Stimulated activated memory B cell treated with anti-CD40 and anti-IgM and Interleukin-4, amounts not matched to agents 10 μg/mL and 1 μg/mL and 100 μg/mL, for 72 hours (primary cell): ENCODE measurements at places on chromosomes 6 and 20.

DNA sequence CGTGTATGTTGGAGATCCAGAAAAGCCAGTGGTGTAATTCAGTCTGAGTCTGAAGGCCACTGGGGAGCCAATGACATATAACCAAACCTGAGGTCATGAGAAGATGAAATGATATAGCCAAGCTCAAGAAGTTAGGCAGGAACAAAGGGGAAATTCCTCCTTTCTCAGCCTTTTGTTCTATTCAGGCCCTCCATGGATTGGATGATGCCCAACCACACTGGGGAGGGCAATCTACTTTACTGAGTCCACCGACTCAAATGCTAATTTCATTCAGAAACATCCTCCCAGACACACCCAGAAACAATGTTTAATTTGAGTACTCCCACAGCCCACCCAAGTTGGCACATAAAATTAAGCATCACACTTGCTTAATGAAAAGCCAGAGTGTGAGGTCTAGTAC lies 183.6 kb downstream of the GJA1 start:
- no peak for ATAC-seq

DNA sequence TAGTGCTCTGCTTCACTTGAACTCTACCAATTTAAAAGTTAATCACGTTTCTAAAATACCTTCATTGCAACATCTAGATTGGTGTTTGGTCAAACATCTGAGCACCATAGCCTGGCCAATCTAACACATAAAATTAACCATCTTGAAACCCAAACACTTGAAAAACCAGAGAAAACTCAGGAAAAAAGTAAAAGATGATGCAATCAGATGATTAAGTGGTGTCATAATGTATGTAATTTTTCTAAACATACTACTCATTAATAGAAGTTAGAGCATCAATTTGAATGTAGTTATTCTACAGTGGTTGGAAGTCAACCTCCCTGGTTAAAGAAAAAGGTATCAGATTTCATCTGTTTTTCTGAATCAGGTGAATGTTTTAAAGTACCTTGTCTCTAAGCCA lies 228.6 kb upstream of the ID4 start:
- ATAC-seq: no peak

DNA sequence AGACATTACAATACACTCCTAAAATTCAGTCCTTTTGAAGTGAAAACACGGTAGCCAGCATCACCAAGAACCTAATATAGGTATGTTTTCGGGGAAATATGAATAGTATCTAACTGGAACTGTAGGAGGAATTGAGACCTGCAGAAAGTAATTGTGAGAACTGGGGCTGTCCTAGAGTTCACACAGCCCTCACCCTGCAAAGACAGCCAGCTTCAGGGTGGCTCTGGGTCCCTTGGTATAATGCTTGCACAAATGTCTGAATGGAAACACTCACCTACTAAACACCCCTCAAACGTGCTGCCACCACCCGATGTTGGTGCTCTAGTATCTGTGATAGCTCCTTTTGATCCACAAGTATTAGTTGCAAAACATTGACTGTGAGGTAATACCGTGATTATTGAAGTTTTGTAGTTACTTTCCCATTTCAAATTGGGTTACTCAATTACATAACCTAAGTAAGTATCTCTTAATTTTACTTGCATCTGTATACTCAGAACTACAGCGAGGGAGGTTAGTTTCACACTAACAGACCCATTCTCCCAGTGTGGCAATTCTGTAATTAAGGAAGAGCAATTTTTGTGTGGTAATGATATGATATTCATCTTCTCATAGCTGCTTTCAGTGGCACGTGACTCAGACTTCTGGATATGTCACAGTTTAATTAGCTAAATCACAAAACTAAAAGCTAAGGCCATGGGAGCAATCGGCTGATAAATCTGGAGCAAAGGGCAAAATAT lies 129.5 kb downstream of the INSM1 start:
- ATAC-seq: peak; percentile 64

DNA sequence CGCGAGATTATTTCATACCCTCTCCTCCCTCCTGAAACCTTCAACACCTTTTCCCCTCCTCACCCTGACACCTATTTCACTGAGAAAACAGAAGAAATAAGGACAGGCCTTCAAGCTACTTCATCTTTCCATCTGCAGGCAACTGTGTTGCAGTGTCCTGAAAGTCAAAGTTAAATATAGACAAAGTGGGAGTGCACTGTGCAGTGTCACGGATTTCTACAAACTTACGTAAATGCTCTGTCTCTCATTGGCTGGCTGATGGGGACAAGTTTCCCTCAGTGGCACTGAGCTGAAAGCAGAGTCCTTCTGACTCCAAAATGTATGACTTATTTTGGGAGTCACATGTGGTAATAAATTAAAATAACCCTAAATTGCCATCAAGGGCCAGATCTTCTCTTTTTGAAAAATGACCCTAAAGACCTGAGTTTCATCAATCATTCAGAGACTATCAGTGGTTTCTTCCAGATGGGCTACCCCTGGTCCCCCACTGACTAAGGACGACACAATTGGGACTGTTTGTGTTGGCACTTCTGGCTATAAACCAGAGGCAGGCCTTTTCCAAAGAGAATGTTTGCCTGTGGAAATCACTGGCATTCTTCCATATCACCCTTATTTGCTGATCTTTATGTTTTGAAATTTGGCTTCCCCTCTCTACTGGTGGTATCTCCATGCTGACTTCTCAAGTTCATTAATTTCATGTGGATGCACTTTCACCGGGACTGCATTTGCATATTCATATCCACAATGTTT lies 21.6 kb downstream of the ALDH8A1 start:
- no peak for ATAC-seq

GRCh38 chr20:15144916-15145315 lies 807.5 kb upstream of the FLRT3 start:
- ATAC-seq: no peak

DNA sequence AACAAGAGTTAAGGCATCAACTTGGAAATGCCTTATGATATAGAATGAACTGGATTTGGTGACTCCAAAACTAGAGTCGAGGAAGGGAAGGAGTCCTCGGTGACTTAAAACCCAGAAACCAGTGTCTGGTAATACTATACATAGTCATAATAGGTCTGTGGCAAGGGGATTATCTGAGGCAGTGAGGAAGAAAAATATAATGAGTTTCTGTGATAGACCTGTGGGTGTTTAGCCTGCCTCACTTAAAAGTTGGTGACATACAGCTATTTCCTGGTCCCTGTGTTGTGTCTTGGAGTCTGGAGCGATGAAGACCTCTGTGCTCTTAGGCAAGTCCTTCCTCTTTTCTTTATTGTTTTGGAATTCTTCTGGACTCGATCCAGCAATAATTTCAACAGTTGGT lies 5.1 kb upstream of the MYO6 start:
- no peak for ATAC-seq

GRCh38 chr6:90187437-90188121 lies 109.1 kb downstream of the BACH2 start:
- ATAC-seq: peak; percentile 62

- no peak for ATAC-seq
These were observed 26.7 kb downstream of the PKIG start for GRCh38 chr20:44609006-44609515.

DNA sequence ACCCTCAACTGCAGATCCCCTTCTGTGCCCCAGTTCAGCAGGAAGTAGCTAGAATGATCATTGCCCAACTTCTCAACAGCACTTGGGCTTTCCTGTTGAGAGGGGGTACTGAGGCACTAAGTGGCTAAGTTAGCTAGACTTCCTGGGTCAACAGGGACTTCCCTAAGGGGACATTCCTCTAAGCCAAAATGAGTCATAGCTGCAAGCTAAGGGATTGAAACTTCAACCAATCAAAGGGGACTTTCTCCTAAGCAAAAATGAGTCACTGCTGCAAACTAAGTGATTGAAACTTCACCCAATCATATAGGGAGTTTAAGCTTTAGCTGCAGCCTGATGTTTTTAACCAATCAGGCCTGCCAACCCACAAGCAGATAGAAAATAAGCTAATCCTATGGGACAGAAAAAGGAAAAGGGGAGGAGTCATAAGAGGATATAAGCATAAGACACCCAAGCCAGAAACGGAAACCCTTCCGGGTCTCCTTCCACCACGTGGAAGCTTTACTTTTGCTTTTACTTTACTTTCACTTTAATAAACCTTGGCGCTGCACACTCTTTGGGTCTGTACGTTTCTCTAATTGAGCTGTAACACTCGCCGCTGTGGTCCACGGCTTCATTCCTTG lies 659.0 kb upstream of the HS3ST5 start:
- ATAC-seq: peak; percentile 34

GRCh38 chr20:34180460-34181120 lies 60.6 kb upstream of the ASIP start:
- no peak for ATAC-seq

- no peak for ATAC-seq
These were observed 200.7 kb upstream of the SPTLC3 start for GRCh38 chr20:12808006-12808567.

GRCh38 chr20:42483730-42484303 lies 705.9 kb downstream of the PTPRT start:
- ATAC-seq: no peak

- no peak for ATAC-seq
These were observed 97.6 kb downstream of the ELOVL5 start for GRCh38 chr6:53251033-53251672.

- no peak for ATAC-seq
These were observed 47.8 kb upstream of the NRSN1 start for GRCh38 chr6:24078200-24078599.

DNA sequence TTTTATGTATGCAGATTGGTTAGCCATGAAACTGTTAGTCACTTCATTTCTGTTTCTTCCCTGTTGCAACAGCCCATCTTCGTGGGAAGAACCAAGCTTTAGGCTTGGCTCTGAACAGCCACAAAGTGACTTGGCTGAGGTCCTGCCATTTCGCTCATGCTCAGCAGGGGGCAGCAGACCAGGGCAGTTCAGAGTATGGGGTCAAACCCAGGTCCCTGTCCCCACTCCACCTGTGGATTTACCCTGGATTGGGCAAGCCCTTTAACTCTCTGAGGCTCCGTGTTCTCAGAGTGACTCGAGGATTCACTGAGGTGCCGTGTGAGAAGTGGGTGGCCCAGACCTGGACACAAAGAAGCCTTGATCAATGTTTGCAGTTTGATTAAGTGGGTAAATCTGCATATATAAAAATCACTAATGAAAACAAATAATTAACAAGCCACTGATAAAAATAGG lies 19.8 kb upstream of the MAP1LC3A start:
- ATAC-seq: no peak

DNA sequence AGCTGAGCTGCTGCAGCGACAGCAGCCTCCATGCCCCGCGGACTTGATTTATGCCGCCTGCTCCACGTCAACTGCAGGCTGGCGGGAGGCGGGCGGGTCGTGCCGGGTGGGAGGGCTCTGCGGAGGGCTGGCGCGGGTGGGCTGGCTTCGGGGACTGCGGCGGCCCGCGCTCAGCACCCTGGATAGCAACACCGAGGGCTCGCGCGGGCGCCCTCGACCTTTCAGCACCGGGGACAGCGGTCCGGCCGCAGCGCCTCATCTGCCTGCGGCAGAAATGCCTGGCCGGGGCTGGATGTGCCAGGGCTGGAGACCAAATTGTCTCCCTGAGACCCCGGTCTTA lies 792 bp downstream of the SNAP25 start:
- no peak for ATAC-seq

GRCh38 chr6:24874776-24875533 lies 60.8 kb downstream of the RIPOR2 start:
- ATAC-seq: no peak

GRCh38 chr6:21494505-21494904 lies 99.0 kb upstream of the SOX4 start:
- ATAC-seq: no peak

DNA sequence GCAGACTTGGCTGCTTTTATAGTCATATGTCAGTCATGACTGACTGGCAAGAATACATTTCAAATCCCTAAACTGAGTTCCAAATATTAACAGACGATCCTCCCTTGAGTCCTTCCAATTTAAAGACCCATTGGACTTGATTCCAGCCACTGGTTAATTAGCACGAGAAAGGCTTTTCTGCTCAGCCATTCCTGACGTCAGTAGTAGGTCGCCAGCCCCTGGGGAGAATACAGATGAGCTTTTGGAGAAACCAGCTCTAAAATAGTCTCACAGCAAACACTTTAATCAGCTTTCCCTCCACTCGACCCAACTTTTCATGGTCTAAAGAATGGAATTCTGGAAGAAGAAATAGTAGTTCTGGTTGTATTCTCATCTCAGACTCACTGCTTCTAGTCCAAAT lies 91.6 kb downstream of the SLC22A3 start:
- ATAC-seq: no peak

- no peak for ATAC-seq
These were observed 103.4 kb downstream of the RTN4IP1 start for GRCh38 chr6:106525882-106526275.

DNA sequence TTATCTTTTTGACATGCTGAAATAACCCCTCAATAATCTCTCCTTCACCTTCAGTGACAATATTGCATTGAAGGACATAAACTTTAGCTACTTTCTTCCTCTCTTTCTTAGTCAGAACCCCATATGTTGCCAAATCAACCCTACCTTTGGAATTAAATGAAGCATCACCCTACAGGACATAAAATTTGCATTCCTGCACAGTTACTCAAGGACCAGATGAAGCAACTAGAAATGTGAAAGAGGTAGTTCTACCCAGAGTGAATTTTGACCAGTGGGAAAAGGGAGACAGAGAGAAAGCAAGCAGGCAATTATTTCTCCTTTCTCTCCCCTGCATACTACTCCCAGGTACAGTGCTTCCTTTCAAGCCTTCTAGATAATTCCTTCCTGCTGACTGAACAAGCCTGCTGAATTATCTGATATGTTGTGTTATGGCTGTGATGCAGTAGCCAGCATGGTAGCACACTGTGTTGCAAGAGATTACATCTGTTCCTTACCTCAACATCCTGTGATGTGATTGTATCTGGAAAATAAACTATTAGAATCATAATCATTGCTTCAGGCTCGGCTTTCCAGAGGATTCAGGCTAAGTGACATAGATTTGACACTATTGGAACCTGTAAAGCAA lies 16.6 kb downstream of the TENT5A start:
- no peak for ATAC-seq

- ATAC-seq: no peak
These were observed 275.5 kb upstream of the SLC35B3 start for GRCh38 chr6:8710668-8711431.

GRCh38 chr6:115747719-115748118 lies 313.0 kb downstream of the FRK start:
- no peak for ATAC-seq

DNA sequence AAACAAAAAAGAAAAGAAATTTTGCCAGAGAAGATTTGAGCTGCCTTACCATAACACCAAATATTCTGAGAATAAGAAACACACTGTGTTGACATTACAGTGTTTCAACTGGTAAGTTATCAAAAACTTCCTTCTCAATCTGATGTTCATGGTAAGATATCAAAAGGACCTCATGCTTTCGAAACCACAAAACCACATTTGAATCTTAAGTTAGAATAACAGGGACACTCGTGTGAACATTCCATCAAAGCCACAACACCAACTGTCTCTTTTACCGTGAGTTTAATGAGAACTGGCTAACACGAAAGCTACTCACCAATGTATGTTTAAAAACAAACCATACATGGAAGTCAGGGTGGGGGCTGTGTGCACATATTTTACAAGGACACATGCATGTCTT lies 73.0 kb upstream of the OPRM1 start:
- no peak for ATAC-seq

- ATAC-seq: no peak
These were observed 84.5 kb downstream of the DNAH8 start for GRCh38 chr6:38799529-38800184.
